Fibroblast of skin of right biceps (primary cell): ENCODE measurements at places on chromosomes 1 and 21.
A peak's percentile ranks its signal among the peaks of the same experiment; 100 is the strongest.

DNA sequence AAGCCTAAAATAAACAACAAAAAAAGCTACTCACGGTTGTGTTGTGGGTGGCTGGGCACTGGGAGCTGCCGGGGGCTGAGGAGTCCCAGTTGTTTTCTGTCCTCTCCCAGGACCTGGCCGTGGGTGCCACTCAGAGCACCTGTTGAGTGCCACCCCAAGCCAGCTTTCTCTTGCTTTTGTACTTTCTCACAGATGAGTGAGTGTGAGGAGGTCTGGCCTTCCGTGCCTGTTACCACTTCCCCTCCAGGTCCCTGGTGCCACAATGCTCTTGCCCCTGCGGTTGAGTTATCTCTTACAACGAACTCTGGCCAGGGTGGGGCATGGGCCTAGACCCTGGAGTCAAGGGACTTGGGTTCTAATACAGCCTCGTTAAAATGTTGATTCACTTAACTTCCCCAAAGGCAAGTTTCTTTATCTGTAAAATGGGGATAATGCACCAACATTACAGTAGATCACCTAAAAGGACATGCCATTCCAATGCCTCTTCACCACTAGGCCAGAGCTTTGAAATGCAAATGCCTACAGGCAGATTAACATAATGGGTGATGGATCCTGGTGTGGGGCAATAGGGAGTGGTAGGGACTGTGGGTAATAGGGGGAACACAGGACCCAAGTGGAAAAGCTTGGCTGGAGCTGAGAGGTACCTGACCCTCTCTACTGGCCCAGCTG lies at the start of gene CNR2:
Gene CNR2, minus strand, starts transcription at position 151 of the 669 bp plus-strand sequence. CDS start 37,745 bp downstream, outside the sequence.
- no peak for DNase-seq

DNA sequence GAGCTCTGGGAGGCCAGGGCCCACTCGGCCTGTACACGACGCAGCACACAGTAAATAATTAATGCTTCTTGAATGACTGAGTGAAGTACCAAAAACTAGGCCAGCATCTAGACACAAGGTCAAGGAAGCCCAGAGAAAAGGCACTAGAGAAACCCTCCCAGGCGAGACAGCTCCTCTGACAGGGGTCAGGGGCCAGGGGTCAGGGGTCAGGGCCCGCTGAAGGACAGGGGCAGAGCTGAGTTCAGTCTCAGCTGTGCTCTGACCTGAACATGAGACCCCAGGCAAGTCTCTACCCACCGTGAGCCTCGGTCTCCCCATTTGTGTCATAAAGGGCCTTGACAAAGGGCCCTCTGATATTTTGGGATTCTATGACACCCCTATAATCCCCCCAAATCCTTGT lies 56.4 kb downstream of the LDLRAD2 start:
- no peak for DNase-seq

- peak; percentile 36 for DNase-seq
These were observed 431 bp downstream of the ARPC5 start for GRCh38 chr1:183635099-183635605.

DNA sequence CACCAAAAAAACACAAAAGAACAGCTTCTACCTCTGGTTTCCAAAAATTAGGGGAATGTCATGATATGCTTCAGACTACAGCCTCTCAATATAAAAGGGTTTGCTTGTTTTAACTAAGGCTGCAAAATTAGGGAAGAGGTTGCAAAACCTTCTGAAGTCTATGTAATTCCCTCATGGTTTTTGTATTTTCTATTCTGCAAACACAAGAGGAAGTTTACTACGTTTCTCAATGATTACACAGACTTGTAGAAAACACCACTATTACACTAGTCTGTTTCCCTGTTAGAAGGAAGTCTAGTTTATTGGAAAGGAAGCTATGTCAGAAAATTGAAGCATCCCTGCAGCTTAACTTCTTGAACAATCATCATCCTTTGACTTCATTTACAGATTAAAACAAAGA lies 229.7 kb upstream of the FMN2 start:
- no peak for DNase-seq

GRCh38 chr21:33059380-33059841 lies 10.5 kb upstream of the OLIG1 start:
- no peak for DNase-seq
